ENCODE measurements at places on chromosomes 11 and 22.
A peak's percentile ranks its signal among the peaks of the same experiment; 100 is the strongest.

DNA sequence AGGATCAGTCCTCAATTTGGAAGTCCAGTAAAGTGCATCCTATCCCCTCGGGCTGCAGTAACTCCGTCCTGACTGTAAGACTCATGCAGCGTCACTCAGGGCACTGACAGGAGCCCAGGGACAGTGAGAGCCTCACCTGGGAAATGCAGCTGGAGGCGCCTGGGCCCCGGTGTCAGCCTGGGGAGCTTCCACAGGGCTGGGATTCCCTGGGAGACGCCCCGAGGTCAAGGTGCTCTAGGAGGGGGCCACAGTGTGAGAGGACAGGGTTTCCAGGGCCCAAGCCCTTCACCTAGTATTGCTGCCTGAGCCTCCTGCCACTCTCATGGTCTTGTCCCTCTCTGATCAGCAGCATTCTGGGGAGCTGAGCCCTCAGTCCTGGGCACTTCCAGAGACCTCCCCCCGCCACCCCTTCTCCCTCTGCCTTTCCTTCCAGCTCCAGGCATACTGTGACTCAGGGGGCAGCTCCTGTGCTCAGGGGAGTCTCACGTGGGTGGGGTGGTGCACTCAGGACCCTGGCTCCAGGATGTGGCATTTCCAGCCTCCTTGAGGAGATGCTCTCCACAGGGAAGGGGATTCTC lies 99.1 kb upstream of the IGLL5 start:
- no peak for DNase-seq

- DNase-seq: no peak
Observed at GRCh38 chr11:927871-928270, 2.2 kb downstream of the AP2A2 start.

DNA sequence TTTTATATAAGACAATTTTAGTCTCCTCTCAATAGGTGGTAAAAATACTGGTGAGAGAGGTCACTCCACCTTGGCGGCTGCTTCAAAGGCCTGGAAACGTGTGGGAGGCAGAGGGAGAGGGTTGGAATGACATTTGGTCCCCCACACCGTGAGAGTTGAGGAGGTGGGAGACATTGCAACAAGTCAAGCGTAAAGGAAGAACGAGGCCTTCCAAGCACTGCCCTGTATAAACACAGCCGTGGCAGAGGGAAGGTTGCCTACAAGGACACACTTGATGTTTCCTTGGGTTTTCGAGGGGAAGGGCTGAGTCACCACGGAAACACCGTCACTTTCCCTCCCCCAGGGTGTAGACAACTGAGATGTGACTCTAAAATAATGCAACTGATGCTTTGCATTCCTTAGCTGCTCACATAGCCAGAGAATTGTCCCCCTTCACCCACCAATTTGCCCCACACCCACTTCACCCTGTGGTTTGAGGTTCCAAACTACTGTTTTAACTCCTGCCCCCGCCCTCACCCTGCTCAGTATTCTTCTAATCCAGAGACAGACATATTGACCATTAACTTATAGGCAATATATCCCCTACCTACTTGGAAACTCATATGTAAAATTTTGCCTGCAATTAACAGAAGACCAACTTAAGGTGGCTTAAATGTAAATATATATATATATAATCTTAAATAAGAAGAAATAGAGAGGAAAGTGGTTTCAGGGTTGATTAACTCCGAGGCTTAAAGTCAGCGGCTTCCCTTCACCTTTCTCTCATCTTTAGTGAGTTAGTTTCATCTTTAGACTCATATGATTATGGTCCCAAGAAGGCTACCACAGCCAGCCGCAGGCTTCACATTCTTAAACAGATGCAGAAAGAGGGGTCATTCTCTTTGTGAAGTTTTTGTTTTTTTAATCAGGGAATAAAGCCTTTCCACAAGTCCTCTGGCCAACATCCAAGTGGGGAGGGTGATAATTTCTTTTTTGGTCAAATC lies 54.1 kb upstream of the BDNF start:
- DNase-seq: no peak

- DNase-seq: no peak
Observed at GRCh38 chr11:68792400-68792966, 41.2 kb upstream of the TESMIN start.

DNA sequence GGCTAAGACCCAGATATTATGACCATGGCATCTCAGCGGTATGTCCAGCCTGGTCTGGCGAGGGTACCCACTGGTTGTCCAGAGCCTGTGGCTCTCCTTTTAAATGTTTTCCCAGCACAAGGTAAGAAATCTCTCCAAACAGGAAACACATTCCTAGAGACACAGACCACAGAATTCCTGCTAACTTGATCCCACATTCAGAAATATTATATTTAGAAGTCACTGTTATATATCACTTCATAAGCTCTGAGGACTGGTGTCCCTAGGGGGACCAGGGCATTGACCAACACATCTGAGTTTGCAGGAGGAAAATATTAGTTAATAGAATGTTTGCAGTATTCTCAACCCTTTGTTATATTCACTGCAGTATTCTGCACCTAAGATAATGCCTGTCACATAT lies 23.1 kb downstream of the TMPRSS13 start:
- DNase-seq: no peak

- DNase-seq: no peak
Observed at GRCh38 chr11:117075186-117075585, 23.0 kb downstream of the SIK3 start.

DNA sequence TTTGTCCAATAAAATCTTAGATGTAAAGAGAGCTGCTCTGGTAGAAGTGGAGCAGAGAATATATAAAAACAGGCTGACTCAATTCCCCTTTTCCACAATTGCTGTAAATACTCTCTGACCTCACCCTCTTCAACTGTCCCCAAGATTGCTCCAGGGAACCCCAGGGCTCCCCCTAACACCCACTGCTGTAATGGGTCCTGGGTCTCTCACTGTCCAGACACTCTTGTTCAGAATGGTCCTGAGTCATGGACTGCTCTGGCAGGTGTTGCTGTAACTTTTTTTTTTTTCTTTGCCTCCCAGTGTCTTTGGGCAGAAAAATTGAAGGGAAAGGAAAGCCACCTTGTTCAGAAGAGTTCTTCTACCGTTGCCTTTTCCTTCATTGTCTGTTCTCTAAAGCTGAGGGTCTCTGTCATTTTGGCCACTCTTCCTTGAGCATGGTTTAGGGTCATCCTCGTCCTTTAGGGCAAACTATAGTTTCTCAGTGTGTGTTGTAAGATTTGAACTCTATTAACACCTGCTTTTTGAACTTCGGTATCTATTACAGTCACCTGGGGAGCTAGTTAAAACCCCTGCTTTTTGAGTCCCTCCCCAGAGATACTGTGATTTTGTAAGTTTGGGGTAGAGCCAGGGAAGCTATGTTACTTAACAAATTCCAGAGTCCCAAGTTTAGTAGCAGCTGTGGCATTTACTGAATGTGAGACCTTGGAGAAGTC lies 209.5 kb downstream of the NAV2 start:
- no peak for DNase-seq

GRCh38 chr11:61477126-61477525 lies 31.4 kb upstream of the LRRC10B start:
- no peak for DNase-seq

GRCh38 chr11:66126808-66127555 lies 56.9 kb downstream of the PACS1 start:
- DNase-seq: peak; percentile 65

DNA sequence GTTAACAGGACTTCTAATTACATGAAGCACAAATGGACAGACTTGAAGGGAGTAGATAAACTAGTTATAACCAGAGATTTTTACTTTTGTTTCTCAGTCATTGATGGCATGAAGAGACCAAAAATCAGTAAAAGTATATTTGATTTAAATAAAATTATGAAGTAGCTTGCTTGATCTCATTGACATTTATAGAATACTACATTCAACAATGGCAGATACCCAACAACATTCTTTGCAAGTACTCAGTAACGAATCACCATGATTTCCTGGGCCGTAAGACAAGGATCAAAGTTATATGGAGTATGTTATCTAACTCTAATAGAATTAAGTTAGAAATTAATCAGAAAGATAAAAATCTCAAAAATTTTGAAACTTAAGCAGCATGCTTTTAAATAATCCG lies 317.6 kb downstream of the TBC1D22A start:
- DNase-seq: no peak
